ENCODE measurements at places on chromosomes 2 and 18.

DNA sequence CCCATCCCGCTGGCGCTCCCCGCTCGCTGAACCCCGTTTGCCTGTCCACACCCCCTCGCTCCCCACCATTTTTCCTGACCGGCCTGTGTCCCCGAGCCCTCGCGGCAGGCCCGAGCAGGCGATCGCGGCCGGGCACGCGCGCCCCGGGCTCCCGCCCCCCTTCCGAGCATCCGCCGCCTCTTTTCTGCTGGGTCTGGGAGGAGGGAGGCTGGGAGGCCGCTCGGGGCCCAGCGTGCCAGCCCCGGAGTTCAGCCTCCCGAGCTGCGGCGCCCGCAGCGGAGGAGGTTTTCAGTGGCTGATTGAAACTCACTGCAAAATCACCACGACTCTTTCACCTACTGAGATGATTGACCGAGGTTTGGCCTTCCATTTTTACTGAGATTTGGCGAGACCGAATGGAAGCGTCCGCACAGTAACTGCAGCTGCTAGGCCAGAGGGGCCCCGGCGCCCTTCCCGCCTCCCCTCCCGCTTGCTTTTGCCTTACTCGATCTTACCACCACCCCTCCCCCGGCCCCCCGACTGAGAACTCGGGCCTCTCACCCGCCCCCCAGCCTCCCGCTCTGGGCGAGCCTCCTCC lies 4.8 kb downstream of the SOX11 start:
- DNase-seq = no peak

DNA sequence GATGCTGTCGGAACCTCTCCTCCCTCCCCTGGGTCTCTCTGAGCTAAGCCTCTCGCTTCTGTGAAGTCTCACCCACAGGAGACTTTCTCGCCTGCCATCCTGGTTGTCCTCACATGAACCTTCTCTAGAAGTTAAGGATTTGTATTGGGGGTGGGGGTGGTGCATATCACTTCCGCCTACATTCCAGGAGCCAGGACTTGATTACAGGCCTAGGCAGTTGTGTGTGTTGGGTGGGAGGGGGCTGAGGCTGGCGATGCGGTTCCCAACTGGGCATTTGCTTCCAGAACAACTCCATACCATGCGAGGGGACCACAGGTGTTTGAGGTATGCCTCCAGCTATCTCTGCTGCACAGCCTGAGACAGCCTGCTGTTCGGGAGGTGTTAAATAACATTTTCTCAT lies 56.8 kb upstream of the MGAT4A start:
- DNase-seq = no peak

DNA sequence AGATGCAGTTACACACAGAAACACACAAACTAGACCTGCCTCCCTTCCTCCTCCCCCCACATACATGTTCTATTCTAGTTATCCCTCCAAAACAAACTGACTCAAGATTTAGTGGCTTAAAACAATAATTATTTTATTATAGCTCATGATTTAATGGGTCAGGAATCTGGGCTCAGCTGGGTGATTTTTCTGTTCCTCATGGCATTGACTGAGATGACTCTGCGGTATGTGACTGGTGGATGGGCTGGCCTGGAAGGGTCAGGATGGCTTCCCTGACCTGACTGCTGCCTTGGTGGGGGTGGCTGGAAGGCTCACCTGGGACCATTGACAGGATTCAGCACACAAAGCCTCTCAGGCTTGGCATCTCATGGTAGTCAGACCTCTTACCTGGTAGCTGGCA lies 33.7 kb upstream of the NTSR2 start:
- DNase-seq = no peak

- no peak for DNase-seq
Observed at GRCh38 chr2:191250400-191250799, 5.2 kb downstream of the MYO1B start.

DNA sequence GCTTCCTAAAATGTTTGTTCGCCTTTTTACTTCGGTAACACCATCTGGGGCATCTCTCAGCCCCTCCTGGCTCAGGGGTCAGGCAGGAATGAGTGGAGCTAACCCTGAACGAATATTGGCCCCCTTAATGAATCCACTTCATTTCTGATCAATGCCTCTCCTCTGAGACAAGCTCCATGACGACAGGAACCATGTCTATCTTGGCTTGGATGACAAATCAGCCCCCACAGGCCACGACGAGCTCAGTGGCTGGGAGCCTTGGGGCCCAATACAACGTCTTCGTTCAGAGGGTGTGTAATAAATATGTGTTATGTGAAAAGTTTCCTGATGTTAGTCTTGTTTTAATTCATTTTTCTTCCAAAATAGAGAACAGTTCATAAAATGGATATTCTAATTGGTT lies 133.0 kb downstream of the COL6A3 start:
- no peak for DNase-seq
